Heart right ventricle (tissue), 16 donors: ENCODE measurements at places on chromosomes 2 and 18. TPM values are rescaled to one million over a fixed set of nuclear protein-coding genes. Genes with fewer than 3 reads are reported as not detected.

DSC2 gene
- polyA plus RNA-seq, result 5.1 TPM

KCNF1 gene
- 0.25 TPM for polyA plus RNA-seq

NT5C1B gene
- not detected for polyA plus RNA-seq

DNAJC5G gene
- polyA plus RNA-seq, result 3.7 TPM

CRYGA gene
- polyA plus RNA-seq, result not detected
